ENCODE measurements at places on chromosomes 4 and X. TPM values are rescaled to one million over a fixed set of nuclear protein-coding genes. Genes with fewer than 3 reads are reported as not detected.

GRCh38 chr4:81148576-81148975, 66.4 kb downstream of the PRKG2 start:
- no peak for DNase-seq

DNA sequence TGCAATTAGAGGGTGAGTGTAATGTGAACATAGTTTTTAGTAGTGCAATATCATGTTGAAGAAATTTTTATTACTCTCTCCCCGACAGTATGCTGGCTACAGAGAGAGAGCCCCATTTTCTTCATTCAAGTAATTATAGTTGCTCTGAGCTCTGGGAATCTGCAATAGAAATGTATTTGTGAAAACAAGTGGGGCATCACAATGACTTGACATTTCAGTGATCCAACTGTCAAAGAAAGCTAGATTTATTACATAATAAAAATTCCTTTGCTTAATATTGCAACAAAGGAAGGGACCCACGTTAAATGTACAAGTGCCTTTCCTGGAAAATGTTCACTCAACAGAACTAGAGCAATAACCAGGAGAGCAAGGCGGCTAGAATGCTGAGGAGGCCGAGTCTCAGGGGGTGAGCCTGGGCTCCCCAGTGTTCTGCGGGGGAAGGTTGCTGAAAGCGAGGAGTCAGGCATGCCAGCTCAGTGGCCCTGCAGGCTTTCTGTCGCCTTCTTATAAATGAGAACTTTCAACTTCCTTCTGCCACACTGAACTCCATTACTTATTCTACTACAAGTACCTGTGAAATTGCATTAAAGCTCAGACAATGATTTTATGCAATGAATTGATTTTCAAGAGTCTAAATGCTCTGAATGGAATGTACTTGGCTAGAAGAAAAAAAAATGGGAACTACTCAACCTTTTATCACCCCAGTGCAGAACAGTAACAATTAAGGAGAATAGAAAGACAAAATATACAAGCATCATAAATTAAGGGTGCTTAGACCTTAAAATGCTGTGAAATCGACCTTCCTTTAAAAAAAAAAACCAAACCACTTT, 476.4 kb downstream of the AFF2 start:
- no peak for DNase-seq

DNA sequence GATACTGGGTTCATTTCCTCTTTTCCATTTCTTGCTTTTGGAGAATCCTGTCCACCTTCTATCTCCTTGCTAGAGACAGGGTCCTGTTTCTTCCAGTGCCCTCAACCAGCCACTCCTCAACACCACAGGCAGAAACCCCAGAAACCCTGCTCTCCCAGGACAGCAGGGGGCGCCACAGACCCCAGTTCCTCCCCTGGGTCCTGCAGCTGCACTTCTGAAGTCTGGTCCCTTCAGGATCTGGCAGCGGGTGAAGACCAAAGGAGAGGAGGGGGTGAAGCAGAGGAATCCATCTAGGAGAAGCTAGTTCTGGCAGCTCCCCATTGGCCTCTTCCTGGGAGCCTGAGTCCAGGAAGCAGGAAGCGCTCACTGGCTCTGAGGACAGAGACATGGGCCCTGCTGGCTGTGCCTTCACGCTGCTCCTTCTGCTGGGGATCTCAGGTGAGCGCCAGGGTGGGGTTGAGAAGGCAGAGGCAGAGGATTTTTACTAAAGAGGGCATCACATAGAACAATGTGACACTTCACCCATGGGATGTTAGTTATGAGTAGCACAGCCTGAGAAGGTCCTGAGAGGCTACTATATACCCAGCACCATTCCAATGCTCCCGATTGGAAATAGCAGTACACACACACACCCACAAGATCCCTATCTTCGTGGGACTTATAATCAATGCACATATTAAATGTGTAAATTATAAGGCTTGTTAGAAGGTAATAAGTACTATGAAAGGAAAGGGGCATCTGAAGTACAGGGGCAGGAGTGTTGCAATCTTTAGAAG, at the start of gene PRSS48:
PRSS48 (plus strand) TSS at position 375 of the 776 bp plus-strand sequence; CDS start at position 387, 12 bp downstream.
- DNase-seq, result no peak

- no peak for DNase-seq
Observed at GRCh38 chr4:27702730-27703431, 842.2 kb downstream of the STIM2 start.

DNA sequence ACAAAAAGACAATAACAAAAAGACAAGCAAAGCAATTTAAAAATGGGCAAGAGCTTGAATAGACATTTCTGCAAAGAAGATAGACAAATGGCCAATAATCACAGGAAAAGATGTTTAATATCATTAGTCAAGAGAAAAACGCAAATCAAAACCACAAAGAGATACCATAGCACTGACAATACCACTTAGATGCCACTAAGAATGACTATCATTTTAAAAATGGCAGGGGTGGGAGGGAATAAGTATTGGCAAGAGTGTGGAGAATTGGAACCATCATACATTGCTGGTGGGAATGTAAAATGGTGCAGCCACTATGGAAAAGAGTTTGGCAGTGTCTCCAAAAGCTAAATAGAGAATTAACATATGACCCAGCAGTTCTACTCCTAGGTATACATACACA, 15.1 kb upstream of the EXOC1 start:
- no peak for DNase-seq

DNA sequence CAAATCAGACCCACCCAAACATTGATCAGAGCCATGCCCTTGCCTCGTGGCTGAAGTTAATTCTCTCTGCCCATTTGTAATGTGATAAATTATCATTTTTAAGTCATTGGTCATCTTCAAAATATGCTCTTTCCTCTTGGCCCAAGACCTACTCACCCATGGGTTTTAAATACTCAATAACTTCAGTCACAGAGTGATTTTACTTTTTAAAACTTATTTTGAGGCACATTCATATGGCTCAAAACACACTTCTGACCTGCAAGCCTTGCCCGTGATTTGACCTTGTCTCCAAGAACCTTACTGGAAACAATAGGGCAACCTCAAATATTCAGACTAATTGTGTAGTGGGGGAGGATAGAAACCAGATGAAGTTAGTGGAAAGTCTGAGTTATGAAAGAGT, 176.2 kb upstream of the LNX1 start:
- no peak for DNase-seq

DNA sequence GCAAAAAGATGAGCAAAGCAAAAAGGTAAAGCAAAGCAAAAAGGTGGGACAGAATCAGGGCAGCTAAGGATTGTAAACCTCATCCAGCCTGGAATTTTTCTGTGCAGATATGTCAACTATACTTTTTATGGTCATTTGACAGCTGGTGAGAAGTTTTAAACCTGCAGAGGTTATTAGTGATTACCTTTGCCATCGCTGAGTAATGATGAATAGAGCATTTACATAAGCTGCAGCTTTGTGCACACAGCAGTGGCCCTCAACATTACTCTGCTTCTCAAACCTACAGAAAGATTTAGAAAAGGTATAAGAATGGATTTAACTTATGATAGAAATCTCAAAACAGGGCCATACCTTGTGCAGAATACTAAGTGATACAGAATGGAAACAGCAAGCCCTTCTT, 54.5 kb upstream of the C4orf54 start:
- no peak for DNase-seq

- no peak for DNase-seq
Observed at GRCh38 chr4:108335081-108335480, 166.3 kb upstream of the LEF1 start.

- DNase-seq, result no peak
Observed at GRCh38 chrX:70046978-70047377, 2.8 kb downstream of the AWAT2 start.

DNA sequence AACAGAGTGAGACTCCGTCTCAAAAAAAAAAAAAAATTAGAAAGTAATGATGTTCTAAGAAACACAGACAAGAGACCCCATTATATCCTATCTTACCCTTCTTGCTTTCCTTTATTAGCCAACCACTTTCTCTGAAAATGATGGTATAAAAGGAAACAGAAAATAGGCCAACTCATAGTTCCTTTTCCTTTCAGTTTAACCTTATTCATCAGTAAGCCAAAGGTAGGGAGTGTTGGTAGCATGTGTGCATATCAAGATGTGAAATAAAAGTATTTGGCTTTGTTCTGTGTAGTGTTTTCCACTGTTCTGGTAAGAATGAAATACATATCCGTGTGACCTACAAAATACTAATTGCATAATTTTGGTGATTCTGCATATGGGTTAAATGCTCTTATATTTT, 266.6 kb downstream of the ZNF674 start:
- DNase-seq, result no peak

GRCh38 chrX:113212052-113212451, 371.4 kb upstream of the AMOT start:
- DNase-seq, result no peak

GRCh38 chr4:5752376-5753184, 41.6 kb downstream of the EVC start:
- DNase-seq, result no peak

DNA sequence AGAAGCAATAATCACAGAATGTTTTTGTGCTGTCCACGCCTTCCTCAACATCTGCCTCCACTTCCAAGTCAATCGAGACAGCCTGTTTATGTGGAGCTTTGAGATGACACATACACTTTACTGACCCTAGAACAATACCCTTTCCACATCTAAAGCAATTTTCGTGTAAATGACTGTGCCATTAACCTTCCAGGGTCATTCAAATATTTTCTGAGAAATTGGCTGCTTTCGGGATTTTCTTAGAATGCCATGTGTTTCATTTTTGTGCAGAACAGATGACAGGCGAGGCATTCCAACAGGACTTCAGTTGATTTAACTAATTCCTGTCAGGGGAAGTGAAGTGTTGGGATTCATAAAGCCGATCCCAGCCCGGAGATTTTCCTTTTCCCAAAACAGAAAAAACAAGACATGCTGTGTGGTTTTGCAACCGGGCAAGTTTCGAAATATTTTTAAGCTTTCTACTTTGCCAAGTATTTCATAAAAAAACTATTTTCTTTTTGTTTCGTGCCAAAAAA, 73.9 kb downstream of the SORBS2 start:
- DNase-seq, result no peak

DNA sequence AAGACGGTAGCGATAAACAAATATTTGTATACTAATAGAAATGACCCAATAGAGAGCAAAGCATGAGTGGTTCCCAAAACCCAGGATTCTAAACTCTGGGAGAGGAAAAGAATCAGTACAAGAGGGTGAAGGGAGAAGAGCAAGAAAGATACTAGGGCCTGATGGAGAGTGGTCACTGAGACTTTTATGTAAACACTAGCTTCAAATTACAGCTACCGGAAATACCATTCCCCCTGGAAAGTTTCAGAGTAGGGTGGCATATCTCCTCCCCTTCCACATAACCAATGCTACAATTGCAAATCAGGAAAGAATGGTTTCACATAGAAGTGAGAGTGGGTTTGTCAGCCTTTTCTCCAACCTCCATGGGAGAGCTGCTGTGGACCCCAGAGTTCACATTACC, 77.1 kb downstream of the EIF4E start:
- DNase-seq, result no peak

DNA sequence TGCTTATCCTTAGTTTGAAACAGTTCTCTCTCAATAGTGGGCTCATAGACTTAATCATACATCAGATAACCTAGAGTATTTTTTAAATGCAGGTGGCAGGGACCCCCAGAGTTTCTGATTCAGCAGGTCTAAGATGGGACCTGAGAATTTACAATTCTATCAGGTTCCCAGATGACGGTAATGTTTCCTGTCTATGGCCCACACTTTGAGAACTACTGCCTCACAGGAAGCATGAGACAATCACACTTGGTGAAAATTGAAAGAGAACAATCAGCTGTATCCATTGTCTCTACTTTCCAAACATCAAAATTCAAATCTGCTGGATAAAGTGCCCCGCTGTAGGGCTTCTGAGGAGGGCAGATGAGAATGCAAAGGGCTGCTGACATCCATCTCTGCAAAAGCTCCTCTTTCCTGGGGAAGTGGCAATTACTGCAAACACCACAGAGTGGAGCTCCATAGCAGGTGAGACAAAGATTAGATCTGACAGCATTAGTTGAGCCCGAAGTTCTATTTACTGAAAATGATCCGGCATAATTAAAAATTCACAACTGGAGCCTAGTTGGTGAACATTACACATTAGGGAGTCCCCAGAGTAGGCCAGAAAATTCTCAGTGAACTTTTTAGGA, 187.8 kb upstream of the MBNL3 start:
- DNase-seq, result no peak

GRCh38 chr4:125773931-125774330, 459.2 kb downstream of the FAT4 start:
- no peak for DNase-seq

GRCh38 chr4:164906368-164906767, 29.4 kb downstream of the APELA start:
- no peak for DNase-seq

GRCh38 chr4:181331214-181331613, 912.0 kb upstream of the TENM3 start:
- DNase-seq, result no peak

DNA sequence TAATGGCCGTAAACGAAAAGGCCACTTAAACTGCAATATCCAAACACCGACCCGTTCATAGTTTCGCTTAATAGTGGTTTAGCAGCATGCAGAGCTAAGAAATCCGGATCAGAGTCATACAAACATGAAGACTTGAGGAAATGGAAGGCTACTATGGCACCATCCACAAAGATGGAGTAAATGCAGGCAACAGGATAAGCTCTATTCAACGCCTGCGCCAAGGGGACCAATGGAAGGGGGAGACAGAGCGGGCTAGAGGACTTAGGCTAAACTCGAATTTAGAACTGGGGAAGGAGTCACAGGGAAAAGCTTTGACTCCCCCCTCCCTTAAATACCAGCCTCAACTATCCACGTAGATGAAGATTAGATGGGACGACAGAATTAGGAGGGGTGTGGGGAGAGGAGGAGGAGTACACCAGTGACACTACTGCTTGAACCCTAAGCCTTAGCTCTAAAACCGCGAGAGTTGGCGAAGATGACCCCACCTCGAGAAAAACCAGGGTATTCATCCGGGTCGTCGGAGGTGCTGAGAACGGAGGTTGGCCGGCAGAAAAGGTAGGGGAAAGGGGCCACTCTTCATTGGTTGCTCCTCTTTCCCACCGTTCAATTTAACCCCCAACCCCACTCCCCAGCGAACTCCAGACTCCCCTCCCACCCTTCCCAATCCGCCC, 3.5 kb downstream of the HUWE1 start:
- no peak for DNase-seq

GRCh38 chr4:123783151-123783790, 386.7 kb downstream of the SPRY1 start:
- no peak for DNase-seq

- no peak for DNase-seq
Observed at GRCh38 chr4:175810073-175810730, 1.9 kb downstream of the GPM6A start.

GRCh38 chrX:39728025-39728424, 369.7 kb downstream of the BCOR start:
- DNase-seq, result no peak

Gene GPC4
- 1.2 TPM for total RNA-seq

Gene AMOT
- 12.6 TPM for total RNA-seq

Gene TMEM144
- total RNA-seq, result 2.4 TPM

Gene RPL39
- total RNA-seq, result 3,561 TPM

Gene WDR17
- 63.6 TPM for total RNA-seq

Gene TLR6
- total RNA-seq, result 1.2 TPM

Gene SMR3B
- total RNA-seq, result not detected

Gene UPF3B
- 3.7 TPM for total RNA-seq

Gene GABRG1
- total RNA-seq, result 30.2 TPM

Gene GPR34
- 7.3 TPM for total RNA-seq

Gene RBM46
- total RNA-seq, result not detected

Gene LDB2
- total RNA-seq, result 216 TPM

Measured in frontal cortex (tissue), 4 donors.